Suppressor macrophage treated with lipopolysaccharide for 1 hour (primary cell): ENCODE measurements at places on chromosomes 3 and 15.

- no peak for DNase-seq
Measured at GRCh38 chr15:71301958-71302621, 186.8 kb downstream of the THSD4 start.

DNA sequence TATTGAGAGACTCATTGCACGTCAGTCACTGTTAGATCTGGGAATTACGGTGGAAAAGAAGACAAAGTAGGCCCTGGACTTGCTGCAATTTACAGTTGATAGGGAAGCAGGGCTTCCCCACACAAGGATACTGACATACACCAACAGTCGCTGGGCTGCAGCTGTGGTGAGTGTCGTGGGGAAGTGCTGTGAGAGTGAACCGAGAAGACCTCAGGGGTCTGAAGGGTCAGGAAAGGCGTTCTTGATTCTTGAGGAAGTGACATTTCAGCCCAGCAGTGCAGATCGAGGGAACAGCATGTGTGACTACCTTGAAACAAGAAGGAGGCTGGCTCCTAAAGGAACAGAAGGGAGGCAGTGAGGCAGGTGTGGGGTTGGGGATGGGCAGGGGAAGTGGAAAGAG lies 22.5 kb downstream of the MYZAP start:
- DNase-seq = peak; percentile 15

GRCh38 chr15:79430901-79431635 lies 1.1 kb upstream of the MINAR1 start:
- no peak for DNase-seq

DNA sequence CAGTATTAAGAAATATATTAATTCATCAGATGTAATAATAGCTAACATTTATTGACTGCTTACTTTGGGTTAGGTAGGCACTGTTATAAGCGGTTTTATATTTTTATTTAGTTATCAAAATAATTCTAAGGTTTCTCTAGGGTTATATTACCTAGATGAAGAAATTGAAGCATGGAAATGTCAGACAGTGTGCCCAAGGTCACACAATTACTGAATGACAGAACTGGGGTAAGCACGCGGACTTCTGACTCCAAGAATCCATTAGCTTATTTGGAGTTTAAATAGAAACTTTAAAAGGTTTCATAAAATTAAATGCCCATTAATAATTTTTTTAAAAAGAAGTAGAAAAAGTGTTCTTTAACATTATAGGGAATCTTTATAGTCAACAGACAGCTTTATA lies 74.3 kb downstream of the CALML4 start:
- DNase-seq = no peak

- no peak for DNase-seq
Measured at GRCh38 chr3:193230610-193231009, 10.4 kb upstream of the PLAAT1 start.

DNA sequence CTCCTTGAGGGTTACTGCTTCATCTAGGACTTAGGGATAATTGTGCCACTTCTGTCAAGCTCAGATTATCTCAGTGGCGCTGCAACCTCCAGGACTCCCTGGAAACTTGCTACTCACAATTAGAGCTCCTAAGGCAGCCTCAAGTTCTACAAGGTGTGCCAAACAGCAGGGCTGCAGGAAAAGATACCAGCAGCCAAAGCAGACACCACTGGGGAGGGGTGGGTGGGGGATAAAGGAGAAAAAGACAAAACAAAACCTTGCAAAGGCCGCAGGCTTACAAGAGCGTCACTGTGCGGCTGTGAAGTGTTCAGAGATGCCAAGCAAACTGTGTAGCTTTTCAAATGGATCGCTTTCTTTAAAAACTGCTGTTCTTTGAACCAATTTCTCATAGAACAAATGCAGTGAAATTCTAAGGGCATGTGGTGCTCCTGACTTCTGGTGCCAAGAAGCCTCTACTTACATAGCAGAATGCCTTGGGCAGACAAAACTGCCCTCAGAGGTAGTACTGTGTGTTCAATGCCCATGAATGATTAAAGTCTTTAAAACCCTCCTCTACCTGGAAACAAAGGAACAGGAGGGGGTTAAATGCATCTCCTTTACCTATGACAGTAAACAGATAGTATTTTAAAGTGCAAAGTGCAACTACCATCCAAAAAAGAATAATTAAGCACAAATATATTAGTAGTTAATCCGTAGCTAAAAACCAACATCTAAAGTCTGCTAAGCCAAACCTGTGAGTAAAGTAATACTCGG lies 353.4 kb downstream of the FOXP1 start:
- DNase-seq = no peak
